ENCODE measurements at places on chromosomes 16 and 17.

GRCh38 chr16:23048164-23048563 lies 101.1 kb downstream of the USP31 start:
- DNase-seq = no peak

DNA sequence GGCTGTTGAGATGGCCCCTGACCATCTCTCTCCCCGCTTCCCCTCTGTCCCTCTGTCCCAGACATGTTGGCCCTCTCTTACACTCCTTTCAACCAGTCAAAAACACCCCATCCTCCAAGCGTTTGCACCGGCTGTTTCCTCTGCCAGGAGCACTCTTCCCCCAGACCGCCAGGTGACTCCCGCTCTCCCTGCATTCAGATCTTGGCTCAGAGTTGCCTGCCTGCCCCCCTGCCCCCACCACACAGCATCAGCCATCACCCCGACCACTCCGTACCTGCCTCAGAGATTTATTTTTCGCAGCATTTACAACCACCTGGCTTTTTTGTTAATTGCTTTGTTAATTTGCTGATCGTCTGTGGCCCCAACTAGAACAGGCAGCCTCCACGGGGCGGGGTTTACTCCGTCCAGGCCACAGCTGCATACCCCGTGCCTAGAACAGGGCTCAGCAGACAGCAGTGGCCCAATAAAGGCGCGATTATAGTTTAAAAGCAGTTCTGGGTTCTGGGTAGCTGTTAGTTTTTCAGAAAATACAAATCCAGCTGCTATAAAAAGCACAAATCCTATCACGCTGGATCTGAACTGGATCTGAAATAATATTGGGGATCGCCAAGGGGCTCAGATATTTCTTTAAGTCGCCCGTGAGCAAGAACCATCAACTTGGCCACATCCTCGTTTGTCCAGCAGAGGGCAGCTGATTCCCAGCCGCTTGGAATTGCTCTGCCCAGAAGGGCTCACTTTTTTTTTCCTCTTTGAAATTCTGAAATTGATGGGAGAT lies 173.6 kb downstream of the IRF8 start:
- peak; percentile 47 for DNase-seq

DNA sequence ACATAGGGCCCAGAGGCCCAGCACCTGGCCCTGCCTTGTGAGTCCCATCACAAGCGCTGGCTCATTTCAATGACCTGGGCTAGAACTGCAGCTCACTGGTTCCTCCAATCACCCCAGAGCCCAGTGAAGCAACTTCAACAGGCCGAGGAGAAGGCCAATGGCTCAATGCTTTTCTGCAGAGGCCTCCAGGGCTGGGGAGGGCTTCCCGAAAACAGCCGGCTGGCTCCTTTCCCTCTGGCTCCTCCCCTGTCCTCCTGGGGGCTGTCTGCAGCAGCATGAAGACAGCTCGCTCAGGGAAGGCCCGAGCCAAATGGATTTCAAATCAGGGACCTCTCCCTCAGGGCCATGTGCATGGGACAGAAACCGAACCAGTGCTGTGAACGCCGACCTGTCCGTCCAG lies 121.6 kb downstream of the ZNF423 start:
- DNase-seq = no peak

- DNase-seq = no peak
These were observed 368.0 kb downstream of the FOXL1 start for GRCh38 chr16:86946396-86946795.

DNA sequence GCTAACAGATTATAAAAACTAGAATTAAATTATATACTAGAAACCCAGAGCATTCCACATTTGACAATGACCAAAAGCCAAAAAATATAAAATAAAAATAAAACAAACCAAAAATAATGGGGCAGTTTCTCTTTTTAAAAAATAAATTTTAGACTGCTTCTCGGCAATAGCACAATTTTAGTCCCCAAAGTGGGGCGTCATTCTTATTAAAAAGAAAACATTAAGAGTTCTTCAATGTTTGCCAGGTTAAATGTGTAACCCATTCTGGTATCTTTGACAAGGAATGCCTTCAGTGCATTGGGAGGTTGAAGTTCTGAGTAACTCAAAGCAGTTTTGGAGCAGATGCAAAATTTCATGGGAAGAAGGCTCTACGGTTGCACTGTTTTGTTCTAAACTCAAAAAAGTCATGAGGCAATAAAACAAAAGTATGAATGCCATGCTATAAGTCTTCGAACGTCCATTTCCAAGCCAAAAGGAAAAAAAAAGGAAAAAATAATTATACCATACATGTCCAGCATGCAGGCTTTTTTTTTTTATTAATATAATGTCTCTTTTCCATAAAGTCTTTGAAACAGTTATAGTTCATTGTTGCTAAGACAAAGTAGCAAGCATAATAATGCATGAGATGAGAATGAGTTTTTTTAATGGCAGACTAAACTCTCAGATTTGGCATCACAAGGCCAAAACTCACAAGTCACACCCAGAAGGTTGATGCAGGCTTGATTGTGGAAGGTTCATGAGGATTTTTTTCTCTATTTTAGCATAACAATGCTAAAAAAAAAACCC lies 3.1 kb downstream of the MAF start:
- no peak for DNase-seq

GRCh38 chr16:59163371-59164055 lies 429.4 kb upstream of the GOT2 start:
- no peak for DNase-seq

GRCh38 chr16:7113395-7113794 lies 219.2 kb upstream of the RBFOX1 start:
- no peak for DNase-seq

GRCh38 chr16:82857693-82858365 lies 231.1 kb downstream of the CDH13 start:
- DNase-seq = no peak

DNA sequence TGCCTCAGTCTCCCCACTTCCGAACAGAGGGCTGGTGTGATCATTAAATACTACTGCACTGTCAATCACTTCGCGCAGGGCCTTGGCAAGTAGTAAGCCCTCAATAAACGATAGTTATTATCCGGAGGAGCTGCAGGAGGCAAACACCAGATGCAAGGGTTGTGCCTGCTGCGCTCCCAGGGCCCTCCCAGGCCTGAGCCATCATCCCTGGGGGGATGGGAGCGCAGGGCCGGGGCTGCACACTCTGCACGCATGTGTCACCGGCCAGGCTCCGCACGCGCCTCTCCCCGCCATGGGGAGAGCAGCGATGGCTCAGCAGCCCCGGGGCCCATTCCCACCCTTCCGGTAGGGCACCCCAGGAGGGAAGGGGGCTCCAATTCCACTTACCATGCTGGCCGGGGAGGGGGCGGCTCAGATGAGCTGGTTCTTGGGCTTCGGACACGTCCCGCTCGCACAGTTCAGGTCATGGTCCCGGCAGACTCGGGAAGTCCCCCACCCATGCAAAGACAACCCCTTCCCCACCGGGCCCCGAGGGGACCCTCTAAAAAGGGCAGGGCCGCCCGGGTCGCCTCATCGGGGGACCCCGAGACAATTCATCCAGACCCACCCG lies 681 bp downstream of the XPO6 start:
- peak; percentile 44 for DNase-seq

DNA sequence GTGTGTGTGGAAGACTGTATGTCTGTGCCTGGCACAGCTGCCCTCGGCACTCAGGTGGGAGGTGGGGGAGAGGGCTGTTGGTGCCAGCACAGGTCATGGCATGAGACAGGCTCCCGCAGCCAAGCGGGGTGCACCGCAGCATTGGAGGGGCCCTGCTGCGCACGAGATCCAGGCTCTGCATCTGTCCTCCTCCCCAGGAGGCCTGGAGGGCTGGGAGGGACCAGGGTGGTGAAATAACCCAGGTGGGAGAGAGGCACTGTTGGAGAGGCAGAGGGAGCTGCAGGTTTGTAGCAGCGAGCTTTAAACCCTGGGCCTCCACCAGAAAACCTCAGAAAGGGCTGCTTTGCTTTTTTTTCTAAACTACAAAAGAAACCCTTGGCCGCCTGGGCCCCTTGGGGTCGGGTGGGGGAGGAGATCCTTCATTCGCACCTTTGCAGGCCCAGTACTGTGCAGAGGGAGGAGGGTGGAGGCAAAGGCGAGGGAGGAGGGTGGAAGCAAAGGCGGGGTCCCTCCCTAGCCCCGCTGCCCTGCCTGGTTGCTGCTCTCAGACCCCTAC lies 241.7 kb downstream of the SEC14L1 start:
- no peak for DNase-seq

- DNase-seq = no peak
These were observed 93.6 kb upstream of the DYNLRB2 start for GRCh38 chr16:80447241-80447640.

DNA sequence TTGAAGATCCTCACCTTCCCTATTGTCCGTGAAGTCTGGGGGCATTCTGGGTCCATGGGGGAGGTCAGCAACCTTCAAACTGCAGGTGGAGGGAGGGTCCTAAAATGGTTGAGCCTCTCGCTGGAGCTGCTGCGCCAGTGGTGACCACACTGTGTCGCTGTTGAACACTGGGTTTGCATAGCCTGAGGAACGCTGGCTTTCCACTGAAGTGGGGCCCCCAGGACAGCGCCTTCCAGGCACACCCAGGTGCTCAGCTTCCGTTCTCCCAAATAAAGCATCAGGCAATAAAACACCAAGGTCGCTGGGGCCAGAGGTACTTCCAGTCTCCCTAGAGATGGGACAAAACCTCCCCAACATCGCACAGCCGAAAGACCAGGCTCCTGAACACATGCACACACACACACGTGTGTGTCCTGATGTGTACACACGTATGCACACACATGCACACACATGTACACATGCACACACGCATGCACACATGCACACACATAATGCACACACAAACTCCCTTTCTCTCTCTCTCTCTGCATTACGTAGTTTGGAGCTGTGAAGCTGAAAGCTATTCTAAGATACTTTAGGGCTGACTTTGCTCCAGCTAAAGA lies 120.6 kb downstream of the IRF8 start:
- DNase-seq = no peak

GRCh38 chr17:6901086-6901485 lies 69.6 kb upstream of the TEKT1 start:
- DNase-seq = no peak

DNA sequence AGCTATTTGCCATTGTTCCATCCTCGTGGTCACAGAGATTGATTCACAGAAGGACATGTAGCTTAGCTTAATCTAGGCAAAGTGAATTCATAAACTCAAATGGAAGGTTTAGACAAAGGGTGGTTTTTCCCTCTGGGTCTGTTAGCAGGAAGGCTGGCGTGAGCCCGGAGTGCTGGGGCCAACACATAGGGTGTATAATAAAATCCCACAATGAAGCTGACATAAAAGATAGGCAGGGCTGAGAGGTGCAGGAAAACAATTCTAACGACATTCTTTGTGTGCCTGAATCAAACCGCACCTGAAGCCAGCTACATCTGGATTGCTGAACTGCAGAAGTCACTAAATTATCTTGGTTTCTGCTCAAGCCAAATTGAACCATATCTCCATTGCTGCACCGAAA lies 173.9 kb downstream of the MAF start:
- DNase-seq = no peak

GRCh38 chr16:26491101-26491670 lies 575.5 kb upstream of the C16orf82 start:
- no peak for DNase-seq

DNA sequence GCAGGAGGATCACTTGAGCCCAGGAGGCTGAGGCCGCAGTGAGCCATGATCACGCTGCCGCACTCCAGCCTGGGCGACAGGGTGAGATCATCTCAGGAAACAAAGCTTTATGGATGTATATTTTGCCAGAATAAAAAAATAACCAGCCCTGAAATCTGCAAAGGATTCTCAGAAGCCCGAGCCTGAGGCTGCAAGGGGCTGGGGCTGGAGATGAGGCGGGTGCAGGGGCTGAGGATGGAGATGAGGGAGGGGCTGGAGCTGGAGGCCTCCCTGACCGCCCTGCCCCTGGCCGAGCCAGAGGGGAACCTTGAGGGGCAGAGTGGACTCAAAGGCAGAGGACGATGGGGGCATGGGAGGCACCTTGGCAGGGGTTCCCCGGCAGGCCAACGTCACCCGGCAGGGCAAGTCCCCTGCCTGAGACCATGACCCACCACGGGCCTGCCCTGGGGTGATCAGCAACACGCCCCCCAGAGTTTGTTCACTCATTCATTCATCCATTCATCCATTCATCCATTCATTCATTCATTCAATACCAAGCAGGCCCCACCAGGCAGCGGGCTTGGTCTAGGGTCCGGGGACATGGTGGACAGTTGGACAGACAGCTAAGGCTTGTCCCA lies 32.5 kb downstream of the PIEZO1 start:
- no peak for DNase-seq

- no peak for DNase-seq
These were observed 31.0 kb downstream of the PSMD12 start for GRCh38 chr17:67335245-67335835.

- DNase-seq = peak; percentile 17
These were observed 33.7 kb downstream of the TRIM25 start for GRCh38 chr17:56880133-56880532.

- no peak for DNase-seq
These were observed at the start of gene DPEP1 for GRCh38 chr16:89613231-89613953. TSS of gene DPEP1 (plus strand) at chr16:89613642. CDS start at chr16:89630411, 16,769 bp downstream.

GRCh38 chr17:29617481-29618271 lies 5.0 kb downstream of the CORO6 start:
- peak; percentile 73 for DNase-seq

GRCh38 chr17:2264067-2264860 lies 39.3 kb downstream of the SMG6 start:
- no peak for DNase-seq
